ENCODE measurements at places on chromosomes 1 and 21.

DNA sequence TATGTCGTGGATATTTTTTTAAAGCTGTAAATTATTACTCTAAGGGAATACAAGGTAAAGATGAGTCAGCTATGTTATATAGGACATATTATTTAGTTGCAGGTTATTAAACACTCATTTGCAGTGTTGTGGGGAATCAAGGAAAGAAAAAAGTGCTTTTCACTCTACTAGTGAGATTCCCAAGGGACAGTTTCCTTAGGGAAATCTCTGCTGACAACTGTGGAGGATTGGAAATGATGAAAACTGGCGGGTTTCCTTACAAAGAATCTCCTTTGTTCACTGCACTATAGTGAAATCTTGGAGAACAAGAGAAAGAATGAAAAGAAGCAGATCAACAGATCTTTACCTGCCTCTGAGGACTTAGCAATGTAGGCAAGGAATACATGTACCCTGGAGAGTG is 24.5 kb upstream of the TRIM45 start:
- no peak for DNase-seq

DNA sequence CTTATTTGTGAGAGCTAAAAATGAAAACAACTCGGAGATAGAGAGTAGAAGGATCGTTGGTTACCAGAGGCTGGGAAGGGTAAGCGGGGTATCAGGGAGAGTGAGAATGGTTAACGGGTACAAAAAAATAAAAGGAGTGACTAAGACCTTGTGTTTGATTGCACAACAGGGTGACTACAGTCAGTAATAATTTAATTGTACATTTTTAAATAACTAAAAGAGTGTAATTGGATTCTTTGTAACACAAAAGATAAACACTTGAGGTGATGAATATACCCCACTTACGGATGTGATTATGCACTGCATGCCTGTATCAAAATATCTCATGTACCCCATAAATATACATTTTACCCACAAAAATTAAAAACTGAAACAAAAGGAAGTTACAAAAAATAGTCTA is 29.4 kb downstream of the FOXJ3 start:
- DNase-seq: no peak

DNA sequence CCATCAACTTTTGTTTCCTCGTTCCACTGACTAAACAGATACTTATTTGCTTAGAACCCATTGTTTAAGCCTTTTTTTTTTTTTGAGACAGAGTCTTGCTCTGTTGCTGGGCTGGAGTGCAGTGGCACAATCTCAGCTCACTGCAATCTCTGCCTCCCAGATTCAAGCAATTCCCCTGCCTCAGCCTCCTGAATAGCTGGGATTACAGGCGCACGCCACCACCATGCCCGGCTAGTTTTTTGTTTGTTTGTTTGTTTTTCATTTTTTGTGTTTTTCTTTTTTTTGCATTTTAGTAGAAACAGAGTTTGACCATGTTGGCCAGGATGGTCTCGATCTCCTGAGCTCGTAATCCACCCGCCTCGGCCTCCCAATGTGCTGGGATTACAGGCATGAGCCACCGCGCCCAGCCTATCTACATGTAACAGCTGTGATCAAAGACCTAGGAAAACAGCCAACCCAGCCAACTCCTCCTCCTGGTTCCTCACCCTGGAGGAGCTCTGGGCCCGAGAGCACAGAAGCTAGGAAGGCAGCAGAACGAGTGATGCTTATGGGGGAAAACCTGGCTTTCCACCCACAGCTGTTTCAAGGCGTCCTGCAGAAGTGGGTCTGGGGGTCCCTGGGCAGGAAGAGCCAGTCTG is 32.9 kb downstream of the KCNN3 start:
- DNase-seq: no peak

DNA sequence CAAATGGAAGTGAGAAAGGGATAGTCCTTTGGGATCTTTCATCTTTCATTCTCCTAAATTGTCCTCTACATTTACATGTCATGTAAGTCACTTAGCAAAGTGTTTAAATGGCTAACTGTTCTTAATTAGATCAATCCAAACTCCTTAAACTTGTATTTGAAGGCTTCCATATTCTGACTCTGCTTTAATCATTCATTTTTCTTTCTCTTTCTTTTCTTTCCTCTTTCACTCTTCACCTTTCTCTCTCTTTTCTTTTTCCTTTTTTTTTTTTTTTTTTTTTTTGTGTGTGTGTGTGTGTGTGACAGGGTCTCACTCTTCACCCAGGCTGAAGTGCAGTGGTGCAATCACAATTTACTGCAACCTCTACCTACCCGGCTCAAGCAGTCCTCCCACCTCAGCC is 71.7 kb downstream of the RPS27 start:
- DNase-seq: no peak

- DNase-seq: no peak
These were observed 12.8 kb downstream of the ZDHHC18 start for GRCh38 chr1:26839339-26839722.

DNA sequence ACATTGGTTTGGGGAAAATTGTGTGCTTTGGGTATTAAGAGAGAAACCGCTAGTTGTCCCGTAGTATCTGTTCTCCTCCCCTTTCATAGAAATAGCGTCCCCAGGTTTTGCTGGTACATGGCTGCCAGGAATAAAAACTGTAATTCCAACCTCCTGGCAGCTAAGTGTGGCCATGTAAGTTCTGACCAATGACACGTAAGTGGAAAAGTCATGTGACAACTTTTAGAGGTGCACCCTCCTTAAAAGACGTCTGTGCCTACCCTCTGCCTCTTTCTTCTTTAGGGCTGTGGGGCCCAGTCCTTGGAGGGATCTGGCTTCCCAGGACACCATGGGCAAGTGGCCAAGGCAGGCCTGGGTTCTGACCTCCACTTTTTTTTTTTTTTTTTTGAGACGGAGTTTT is 59.3 kb downstream of the UMODL1 start:
- DNase-seq: no peak

GRCh38 chr1:225695578-225696337 is 42.8 kb upstream of the ENAH start:
- no peak for DNase-seq
